ENCODE measurements at places on chromosomes 6 and 20.

GRCh38 chr6:131430531-131430930 is 142.5 kb upstream of the ARG1 start:
- DNase-seq = no peak

- DNase-seq = no peak
These were observed 119.2 kb downstream of the KCNQ5 start for GRCh38 chr6:72741083-72741482.

DNA sequence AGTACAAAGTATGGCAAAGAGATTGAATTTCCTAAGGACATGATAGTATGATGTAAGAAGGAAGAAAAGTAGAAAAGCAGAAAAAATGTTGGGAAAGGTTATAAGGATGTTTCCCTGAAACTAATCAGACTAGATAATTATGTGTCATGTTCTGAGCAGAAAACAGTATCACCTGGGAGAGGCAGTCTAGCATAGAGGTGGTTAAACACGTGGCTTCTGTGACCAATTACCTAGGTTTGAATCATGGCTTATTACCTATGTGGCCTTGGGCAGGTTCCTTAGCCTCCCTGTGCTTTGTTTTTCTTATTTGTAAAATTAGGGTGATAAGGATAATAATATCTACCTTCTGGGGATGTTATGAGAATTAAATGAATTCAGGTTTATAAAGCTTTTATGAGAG is 38.0 kb downstream of the SCGN start:
- no peak for DNase-seq

DNA sequence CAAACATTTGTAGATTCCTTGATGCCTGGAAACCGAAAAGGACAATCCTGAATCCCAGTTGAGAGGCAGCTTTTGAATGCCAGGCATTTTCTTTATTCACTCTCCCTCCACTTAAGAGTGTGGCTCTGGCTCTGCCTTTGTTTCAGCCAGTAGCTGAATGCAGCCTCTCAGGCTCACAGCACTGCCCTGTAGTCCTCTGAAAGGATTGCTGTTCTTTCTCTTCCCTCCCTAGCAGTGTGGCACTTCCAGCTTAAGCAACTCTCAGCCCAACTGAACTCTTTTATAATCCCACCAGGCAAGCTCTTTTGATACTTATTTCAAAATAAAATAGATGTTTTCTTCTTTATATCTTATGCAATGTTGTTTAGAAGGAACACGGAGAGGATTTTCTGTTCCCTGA is 415.6 kb downstream of the GJA1 start:
- no peak for DNase-seq

- no peak for DNase-seq
These were observed 15.5 kb upstream of the MYMX start for GRCh38 chr6:44201200-44201599.

GRCh38 chr6:75499640-75500039 is 6.0 kb upstream of the FILIP1 start:
- no peak for DNase-seq

DNA sequence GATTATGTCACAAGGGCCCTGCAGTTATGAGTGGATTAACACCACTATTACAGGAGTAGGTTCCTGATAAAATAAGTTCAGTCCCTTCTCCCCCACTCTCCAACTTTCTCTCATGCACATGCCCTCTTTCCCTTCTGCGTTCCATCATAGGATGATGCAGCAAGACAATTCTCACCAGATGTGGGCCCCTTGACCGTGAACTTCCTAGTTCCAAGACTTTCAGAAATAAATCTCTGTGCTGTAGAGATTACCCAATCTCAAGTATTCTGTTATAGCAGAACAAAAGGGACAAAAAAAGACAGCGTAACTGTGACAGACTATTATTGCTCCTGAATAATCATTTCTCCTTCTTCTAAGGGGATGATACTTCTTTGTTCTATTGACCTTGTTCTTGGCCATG is 33.8 kb upstream of the TMEM244 start:
- no peak for DNase-seq

DNA sequence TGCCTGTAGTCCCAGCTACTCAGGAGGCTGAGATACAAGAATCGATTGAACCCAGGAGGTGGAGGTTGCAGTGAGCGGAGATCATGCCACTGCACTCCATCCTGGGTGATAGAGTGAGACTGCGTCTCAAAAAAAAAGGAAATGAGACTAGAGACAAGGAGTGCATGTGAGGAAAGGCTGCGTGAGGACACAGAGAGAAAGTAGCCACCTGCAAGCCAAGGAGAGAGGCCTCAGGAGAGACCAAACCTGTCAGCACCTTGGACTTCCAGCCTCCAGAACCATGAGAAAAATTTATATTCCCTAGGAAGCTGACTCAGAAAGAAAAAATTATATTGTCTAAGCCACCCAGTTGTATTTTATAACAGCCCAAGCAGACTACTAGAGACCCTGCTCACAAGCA is 7.4 kb upstream of the BEND3 start:
- no peak for DNase-seq

DNA sequence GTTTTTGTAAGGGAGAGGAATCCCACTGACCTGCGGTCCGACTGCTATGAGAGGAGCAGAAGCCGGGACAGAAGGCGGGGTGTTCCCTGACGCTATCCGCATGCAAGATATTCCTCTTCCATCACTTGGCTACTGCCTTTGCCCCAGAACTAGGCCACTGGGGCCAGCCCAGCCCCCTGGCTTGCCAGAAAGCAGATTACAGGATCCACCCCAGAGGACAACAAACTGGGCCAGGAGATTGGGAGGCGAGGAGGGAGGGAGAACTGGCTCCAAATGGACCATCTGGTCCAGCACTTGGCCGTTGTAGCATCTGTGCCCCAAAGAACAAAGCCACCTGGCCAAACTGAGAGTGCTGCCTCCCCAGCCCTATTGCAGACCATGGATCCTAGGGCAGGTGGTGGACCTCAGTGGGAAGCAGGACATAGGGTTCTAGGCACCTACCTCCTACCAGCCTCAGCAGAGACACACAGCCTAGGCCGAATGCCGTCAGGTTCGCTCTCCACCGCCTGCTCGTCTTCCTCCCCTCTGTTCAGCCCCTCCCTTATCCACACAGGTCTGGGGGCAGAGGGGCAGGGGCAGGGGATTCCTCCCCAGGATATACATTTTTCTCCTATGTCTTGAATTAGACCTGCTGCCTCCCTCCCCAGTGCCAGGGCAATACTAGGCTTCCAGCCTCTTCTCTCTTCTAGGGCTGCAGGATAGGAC is 4.0 kb downstream of the MDGA1 start:
- no peak for DNase-seq

DNA sequence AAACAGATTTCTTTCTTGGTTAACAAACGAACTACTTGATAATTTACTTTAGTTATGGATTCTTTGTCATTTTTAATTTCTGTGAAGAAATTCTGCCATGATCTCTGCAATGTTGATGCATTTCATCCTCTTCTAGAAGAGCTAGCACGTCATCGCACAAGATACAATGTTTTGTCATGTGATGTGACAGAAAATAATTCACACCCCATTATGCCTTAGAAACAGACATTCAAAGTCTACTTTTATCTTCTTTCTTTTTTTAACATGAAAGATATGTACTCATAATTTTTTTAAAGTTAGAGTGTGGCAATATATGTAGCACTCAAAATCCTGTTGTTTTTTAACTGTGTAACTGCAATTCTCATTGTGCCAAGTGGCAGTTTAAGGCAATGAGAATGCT is 39.6 kb upstream of the NELFCD start:
- DNase-seq = no peak

- DNase-seq = no peak
These were observed 291.3 kb downstream of the ALDH8A1 start for GRCh38 chr6:134658596-134658995.

DNA sequence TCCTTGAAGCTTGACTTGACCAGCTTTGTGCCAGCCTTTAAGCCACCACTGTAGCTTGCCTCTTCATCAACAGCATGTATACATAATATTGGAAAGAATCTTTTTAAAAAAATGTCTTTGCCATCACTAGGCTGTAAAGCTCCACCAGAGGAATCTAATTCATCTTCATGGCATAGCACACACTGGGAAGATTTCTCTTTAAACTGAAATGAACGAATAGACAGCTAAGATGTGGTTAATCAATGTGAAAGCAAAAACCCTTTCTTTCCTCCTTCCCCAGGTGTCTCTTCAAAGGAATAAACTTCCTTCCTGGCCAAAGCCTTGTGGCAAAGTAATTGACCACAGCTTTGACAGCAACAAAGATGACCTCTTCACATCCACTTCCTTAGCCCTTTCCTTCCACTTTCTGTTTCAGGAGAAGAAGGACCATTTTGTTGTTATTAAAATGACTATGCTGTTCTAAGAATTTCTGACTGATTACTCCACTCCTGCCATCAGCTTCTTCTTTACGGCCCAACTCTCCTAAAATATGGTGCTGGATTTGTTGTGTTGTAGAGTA is 428.7 kb upstream of the SOX4 start:
- DNase-seq = no peak

DNA sequence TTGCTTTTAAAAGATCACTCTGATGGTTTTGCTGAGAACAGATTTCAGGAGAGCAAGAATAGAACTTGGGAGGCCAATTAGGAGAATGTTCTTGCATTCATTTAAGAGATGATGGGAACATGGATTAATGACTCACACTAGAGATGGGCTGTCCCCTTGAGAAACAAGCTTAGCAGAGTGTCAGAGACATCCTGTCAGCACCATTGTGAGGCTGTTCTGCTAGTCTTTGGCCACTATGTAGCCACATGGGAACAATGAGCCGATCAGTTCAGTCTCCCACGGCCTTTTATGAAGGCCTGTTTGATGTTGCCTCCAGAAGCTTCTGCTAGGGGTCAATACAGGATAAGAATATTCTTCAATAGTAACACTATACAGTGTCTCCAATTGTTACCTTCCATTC is 113.0 kb upstream of the EYA4 start:
- DNase-seq = no peak

- no peak for DNase-seq
These were observed 270.6 kb downstream of the KHDC1L start for GRCh38 chr6:72954716-72955115.

- DNase-seq = no peak
These were observed 64.4 kb downstream of the TULP4 start for GRCh38 chr6:158376631-158377081.

DNA sequence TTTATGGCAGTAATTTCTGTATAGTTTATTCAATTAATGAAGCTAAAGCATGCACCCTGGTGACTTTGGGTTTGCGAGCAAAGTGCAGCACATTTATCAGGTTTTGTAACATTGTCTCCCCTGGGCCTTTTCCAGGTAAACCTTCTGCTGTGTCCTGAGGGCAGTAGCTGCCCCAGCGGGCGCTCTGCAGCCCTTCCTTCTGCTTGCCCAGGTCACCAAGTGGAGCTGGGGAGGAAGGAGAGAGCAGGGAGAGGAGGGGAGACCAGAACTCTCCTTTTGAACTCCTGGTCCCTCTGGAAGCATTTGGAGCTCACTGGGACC is 145.6 kb downstream of the DLL1 start:
- DNase-seq = no peak

GRCh38 chr6:158149641-158150040 is 18.4 kb downstream of the SERAC1 start:
- DNase-seq = no peak

- DNase-seq = no peak
These were observed 490 bp downstream of the JAG1 start for GRCh38 chr20:10673176-10673841.

DNA sequence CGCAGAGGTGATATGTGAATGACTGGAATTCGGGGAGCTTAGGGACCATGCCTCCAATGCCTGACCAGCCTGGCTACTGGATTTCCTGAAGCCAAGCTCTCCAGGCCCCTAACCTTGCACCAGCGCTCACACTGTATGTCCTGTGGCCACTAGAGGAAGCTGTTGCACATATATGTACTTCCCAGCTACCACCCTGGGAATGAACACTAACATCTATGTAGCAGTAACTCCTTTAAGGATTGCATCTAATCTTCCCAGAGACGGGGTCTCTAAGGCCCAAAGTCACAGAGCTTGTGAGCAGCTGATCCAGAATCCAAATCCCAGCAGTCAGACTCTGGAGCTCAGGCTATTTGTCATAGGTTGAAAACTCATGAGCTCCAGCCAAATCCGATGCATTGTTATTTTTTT is 20.4 kb upstream of the BPIFB1 start:
- no peak for DNase-seq

GRCh38 chr20:13141546-13141945 is 79.5 kb upstream of the ISM1 start:
- no peak for DNase-seq

GRCh38 chr20:33812152-33812849 is 1.2 kb downstream of the CHMP4B start:
- DNase-seq = no peak

GRCh38 chr6:114342826-114343781 is at the start of gene HS3ST5:
Gene HS3ST5 (minus strand): TSS chr6:114343023. CDS start chr6:114062845, 280,178 bp downstream.
- no peak for DNase-seq

- no peak for DNase-seq
These were observed 79.8 kb downstream of the KIF16B start for GRCh38 chr20:16493486-16493885.

DNA sequence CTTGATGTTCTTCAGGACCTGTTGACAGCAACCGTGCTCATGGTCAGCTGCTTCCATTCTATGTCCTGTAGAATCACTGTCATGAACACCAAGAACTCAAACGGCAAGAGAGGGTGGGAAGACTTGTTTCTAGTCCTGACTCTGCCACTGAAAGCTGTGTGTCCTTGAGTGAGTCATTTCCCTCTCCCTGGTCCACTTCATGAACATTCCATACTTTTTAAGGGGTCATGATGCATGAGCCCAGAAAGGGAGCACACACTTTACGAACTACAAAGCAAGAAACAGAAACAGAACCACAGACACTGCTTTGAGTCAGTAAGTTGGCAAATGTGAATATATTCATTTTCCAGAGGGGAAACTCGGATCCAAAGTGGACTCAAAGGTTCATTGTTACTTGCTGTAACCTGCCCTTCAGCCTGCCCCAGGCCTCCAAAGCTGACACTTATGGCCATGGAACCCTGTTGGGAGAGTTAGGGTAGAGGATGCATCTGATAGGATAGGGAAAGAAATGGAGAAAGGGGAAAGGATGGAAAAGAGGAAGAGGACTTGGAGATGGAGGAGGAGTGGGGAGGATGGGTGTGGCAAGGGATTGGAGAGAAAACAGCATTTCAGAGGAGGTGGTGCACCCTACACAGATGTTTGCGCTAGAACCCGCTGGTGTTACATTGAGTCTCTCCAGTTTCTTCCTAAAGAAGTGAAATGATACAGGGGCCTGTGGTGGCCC is 129.8 kb downstream of the FOXO3 start:
- DNase-seq = no peak

GRCh38 chr20:40081653-40082052 is 607.4 kb downstream of the MAFB start:
- no peak for DNase-seq

DNA sequence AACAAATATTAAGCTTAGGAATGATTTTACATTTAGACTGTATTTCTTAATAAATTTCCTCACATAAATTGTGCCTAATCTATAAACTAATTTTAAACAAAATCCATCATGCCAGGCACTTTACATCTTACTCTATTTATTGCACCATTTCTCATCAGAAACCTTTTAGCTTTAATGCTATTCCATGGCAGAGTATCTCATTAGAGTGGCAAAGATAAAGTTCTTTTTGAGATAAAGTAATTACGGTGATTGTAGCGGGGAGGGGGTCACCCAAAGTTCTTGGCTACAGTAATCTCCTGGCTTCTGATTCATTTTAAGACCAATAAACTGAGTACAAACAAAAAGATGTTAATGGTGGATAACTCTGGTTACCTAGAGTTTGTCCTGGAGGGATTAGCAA is 532.1 kb downstream of the PRKN start:
- DNase-seq = no peak
